Vagina (tissue), 2 donors: ENCODE measurements at places on chromosomes 4 and X. TPM values are rescaled to one million over a fixed set of nuclear protein-coding genes. Genes with fewer than 3 reads are reported as not detected.

The TMEM164 gene
- 10.8 TPM for total RNA-seq

GRCh38 chrX:32447640-32448039, 763.7 kb downstream of the DMD start:
- H3K27me3 ChIP-seq = no peaks in the 10 kb centered on the region
- no peak overlapping the region for H3K4me3 ChIP-seq
- H3K27ac ChIP-seq = no peak overlapping the region
- no peaks in the 10 kb centered on the region for H3K36me3 ChIP-seq

DNA sequence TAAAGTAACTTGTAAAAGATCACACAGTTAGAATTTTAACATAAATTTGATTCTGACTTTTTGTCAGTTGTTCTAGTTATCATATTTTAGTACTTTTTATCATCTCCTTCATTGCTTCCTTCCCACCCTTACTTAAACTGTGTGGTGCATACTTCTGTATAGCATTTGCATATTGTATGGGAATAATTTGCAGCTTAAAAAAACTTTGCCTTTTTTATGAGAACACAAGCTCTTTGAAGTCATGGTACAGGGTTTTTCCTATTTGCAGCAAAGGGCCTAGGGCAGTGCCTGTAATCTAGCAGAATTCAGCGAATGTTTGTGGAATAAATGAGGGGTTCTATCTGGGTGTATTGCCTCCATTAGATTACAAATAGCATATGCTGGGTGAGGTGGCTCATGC, 41.6 kb downstream of the SYNPO2 start:
- H3K36me3 ChIP-seq = no peaks in the 10 kb centered on the region
- no peak overlapping the region for H3K27ac ChIP-seq
- peaks cover 5% of the 10 kb centered on the region for H3K4me1 ChIP-seq
- H3K4me3 ChIP-seq = no peak overlapping the region
- no peaks in the 10 kb centered on the region for H3K27me3 ChIP-seq

DNA sequence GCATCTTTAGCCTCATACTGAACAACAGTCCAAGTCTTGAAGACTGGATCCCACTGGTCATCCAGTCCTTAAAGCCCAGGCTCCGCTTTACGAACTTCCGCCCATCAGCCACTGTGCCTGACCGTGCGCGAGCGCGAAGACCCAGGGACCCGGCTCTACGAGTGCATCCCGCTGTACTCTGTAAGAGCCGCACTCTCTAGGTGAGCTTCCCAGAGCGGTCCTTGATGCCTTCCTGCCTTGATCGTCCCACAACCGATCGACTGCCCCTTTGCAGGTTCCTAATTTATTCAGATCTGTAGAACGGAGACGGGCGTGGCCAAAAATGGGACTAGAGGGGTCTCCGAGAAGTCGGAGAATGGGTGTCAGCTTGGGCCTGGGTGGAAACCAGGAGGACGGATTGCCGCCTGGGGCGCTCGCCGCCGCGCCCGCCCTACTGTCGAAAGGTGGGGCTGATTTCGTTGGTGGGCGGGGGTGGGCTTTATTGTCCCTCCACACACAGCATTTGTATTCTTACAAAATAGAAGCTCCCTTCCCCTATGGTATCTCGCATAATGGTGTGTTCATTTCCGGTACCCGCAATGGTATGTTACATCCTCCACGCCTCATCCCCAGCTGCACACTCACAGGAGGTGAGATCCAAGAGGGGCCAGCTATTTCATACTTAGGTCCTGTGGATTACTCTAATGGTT, 42.3 kb upstream of the FAM156A start:
- no peak overlapping the region for H3K27ac ChIP-seq
- no peaks in the 10 kb centered on the region for H3K4me1 ChIP-seq
- H3K36me3 ChIP-seq = no peaks in the 10 kb centered on the region
- no peak overlapping the region for H3K4me3 ChIP-seq
- H3K27me3 ChIP-seq = no peaks in the 10 kb centered on the region
- no peak for DNase-seq

- DNase-seq = no peak
- peaks cover 5% of the 10 kb centered on the region for H3K4me1 ChIP-seq
These were observed 1.7 kb upstream of the MTNR1A start for GRCh38 chr4:186557061-186557460.

GRCh38 chr4:30094887-30095286, 625.3 kb upstream of the PCDH7 start:
- H3K27me3 ChIP-seq = no peaks in the 10 kb centered on the region
- H3K4me1 ChIP-seq = no peaks in the 10 kb centered on the region
- no peaks in the 10 kb centered on the region for H3K36me3 ChIP-seq
- H3K27ac ChIP-seq = no peak overlapping the region

DNA sequence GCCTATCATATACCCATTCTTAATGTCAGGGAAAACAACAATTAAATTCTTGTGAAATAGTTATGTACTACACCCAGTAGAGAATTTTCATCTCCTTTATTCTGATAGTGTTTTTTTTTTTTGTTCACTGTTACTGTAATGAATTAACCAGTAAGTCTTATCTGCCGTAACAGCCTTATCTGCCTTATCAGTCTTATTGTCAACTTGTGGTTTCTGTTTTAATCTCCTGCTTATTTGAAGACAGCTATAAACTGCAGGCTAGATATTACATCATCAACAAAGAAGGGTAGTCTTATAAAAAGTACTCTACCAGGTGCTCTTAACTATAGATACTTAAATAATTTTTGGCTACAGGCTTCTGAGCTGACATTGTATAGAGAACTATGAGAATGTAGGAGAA, 79.5 kb downstream of the MAGEB5 start:
- no peak overlapping the region for H3K4me3 ChIP-seq
- DNase-seq = no peak
- H3K27me3 ChIP-seq = no peaks in the 10 kb centered on the region
- H3K4me1 ChIP-seq = no peaks in the 10 kb centered on the region
- no peaks in the 10 kb centered on the region for H3K36me3 ChIP-seq

GRCh38 chrX:103398421-103398864, 22.1 kb downstream of the BEX3 start:
- no peak overlapping the region for H3K4me3 ChIP-seq
- no peak overlapping the region for H3K27ac ChIP-seq
- no peaks in the 10 kb centered on the region for H3K36me3 ChIP-seq
- DNase-seq = no peak

DNA sequence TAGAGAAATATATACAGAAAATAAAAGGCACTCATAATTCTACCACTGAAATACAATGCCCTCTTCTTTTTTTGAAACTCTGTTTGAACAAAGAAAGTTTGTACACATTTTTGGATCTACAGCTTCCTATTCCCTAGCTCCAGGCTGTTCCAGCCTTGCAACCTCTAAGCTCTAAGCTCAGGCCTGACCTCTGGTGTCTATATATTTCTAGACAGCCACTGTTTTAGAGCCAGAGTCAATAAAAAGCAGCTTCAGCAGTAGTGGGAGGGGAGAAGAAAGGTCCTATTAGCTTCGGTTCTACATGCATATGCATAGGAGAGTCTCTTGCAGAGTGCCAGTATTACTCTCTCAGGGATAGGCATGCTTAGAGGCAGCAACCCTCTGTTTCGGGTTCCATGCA, 39.7 kb downstream of the CLDN2 start:
- no peak overlapping the region for H3K4me3 ChIP-seq
- no peak overlapping the region for H3K27ac ChIP-seq
- peaks cover 14% of the 10 kb centered on the region for H3K36me3 ChIP-seq
- no peaks in the 10 kb centered on the region for H3K27me3 ChIP-seq
- no peaks in the 10 kb centered on the region for H3K4me1 ChIP-seq

The PPARGC1A gene
- 1.2 TPM for total RNA-seq

DNA sequence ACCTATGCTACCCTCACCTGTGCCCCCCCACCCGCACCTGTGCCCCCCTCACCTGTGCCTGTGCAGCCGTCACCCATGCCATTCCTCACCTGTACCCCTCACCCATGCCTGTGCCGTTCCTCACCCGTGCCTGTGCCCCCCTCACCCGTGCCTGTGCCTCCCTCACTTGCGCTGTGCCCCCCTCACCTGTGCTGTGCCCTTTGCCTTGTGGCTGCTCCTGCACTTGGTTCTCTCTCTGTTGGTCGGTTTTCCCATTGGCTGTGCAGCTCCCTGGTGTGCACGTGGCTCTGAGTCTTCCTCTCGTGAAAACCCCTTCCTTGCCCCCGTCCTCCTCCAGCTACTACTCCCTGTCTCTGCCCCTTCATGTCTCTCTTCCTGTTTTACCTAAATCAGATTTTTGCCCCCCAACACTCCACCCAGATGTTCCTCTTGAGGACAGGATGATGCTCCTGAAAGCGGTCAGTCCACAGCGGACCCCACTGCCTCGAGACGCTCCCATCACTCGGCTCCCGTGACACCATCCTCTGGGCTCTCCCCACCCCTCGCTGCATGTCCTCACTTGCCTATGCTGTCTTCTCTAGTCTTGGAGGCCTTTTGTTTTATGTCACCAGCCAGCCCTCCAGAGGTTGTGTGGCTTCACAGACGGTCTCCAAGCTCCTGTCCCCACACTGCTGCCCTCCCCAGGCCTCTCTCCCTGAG, 6.8 kb downstream of the MAEA start:
- peaks cover 26% of the 10 kb centered on the region for H3K36me3 ChIP-seq
- H3K27me3 ChIP-seq = no peaks in the 10 kb centered on the region
- no peak overlapping the region for H3K27ac ChIP-seq
- H3K4me3 ChIP-seq = no peak overlapping the region
- no peak for DNase-seq
- H3K4me1 ChIP-seq = peaks cover 55% of the 10 kb centered on the region

GRCh38 chr4:168433571-168433970, 46.7 kb downstream of the DDX60L start:
- no peaks in the 10 kb centered on the region for H3K27me3 ChIP-seq
- peaks cover 7% of the 10 kb centered on the region for H3K36me3 ChIP-seq
- DNase-seq = no peak

GRCh38 chr4:93529692-93530372, 298.7 kb upstream of the ATOH1 start:
- no peaks in the 10 kb centered on the region for H3K4me1 ChIP-seq
- no peak for DNase-seq
- H3K27ac ChIP-seq = no peak overlapping the region
- H3K4me3 ChIP-seq = no peak overlapping the region
- no peaks in the 10 kb centered on the region for H3K27me3 ChIP-seq
- H3K36me3 ChIP-seq = no peaks in the 10 kb centered on the region

- no peaks in the 10 kb centered on the region for H3K4me1 ChIP-seq
- H3K27ac ChIP-seq = peak overlapping the region; percentile 74
- DNase-seq = no peak
- H3K27me3 ChIP-seq = no peaks in the 10 kb centered on the region
- peak overlapping the region; percentile 73 for H3K4me3 ChIP-seq
- H3K36me3 ChIP-seq = peaks cover 5% of the 10 kb centered on the region
These were observed 640 bp downstream of the PHF8 start for GRCh38 chrX:54043541-54044125.

The PLRG1 gene
- 41.3 TPM for total RNA-seq

The CCSER1 gene
- 8.1 TPM for total RNA-seq

DNA sequence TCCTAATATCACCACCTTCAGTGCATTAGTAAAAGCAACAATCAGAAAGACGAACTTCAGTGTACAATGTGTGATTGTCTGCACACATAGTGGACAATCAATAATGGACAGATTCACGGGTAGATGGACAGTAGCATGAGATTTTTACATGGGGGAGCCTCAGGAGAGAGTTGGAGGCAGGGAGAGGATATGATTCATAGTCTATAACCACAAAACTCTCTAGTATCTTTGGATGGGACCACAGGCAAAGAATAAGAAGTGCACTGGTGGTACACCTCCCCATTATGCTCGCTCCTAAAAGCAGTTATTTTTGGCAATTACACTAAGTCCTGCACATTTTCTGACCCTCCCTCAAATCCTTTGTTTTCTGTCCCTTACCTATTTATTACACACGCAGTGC, 624.4 kb upstream of the ACTRT1 start:
- no peaks in the 10 kb centered on the region for H3K36me3 ChIP-seq
- no peaks in the 10 kb centered on the region for H3K4me1 ChIP-seq
- DNase-seq = no peak

- no peak for DNase-seq
- H3K36me3 ChIP-seq = no peaks in the 10 kb centered on the region
- no peaks in the 10 kb centered on the region for H3K27me3 ChIP-seq
- H3K4me3 ChIP-seq = no peak overlapping the region
These were observed 21.1 kb upstream of the SORBS2 start for GRCh38 chr4:185833055-185833598.

- H3K36me3 ChIP-seq = no peaks in the 10 kb centered on the region
- H3K27me3 ChIP-seq = no peaks in the 10 kb centered on the region
- H3K4me3 ChIP-seq = no peak overlapping the region
- H3K4me1 ChIP-seq = peaks cover 19% of the 10 kb centered on the region
- DNase-seq = no peak
These were observed 39.4 kb upstream of the IRF2 start for GRCh38 chr4:184513802-184514120.

DNA sequence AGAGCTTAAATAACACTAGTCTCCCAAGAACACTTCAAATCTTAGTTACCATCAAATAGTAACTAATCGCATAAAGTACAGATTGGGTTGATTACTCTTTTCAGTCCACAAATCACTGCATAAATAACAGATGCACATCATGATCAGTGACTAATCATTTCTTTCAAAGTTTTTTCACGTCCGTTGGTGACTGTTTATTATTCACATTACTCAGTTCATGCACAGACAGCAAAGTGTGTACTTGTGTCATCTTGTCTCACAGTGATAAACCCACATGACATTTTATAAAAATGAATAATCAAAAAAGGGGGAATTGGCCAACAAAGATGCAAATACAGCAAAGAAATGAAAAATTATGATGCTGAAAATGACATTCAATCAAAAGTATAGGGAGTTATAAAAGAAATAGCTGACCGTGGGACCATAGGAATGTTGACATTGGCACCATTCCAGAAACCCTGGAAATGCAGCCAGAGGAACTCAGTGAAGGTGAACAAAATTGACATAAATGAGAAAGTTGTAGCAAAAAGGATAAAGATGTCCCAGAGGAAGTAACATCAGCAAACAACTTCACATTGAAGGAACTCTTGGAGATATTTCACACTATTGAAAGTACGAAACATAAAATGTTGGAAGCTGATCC, 161.5 kb downstream of the SOX3 start:
- H3K4me1 ChIP-seq = no peaks in the 10 kb centered on the region
- no peak overlapping the region for H3K4me3 ChIP-seq
- no peak for DNase-seq
- H3K27ac ChIP-seq = no peak overlapping the region

DNA sequence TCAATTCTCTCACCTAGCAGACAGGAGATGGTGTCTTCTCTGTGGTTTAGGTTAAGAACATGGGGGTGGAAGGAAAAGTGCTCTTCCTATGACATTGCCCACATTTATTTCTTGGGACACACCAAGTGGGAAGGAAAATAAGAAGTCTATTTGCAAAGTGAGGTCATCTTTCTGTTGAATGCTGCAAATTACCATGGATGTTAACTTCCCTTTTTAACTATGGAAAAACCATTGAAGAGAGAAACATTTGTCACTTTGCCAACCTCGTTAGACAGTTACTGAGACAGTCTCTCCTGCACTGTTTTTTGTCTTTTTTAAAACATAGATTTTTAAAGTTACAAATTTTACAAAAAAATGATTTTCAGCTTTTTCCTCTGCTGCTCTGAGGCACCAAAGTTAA, 72.8 kb upstream of the BEND4 start:
- no peak overlapping the region for H3K4me3 ChIP-seq
- no peaks in the 10 kb centered on the region for H3K4me1 ChIP-seq
- DNase-seq = no peak
- no peak overlapping the region for H3K27ac ChIP-seq
- H3K27me3 ChIP-seq = no peaks in the 10 kb centered on the region

GRCh38 chrX:11789809-11790208, 31.8 kb downstream of the MSL3 start:
- no peaks in the 10 kb centered on the region for H3K4me1 ChIP-seq
- H3K36me3 ChIP-seq = no peaks in the 10 kb centered on the region
- H3K27ac ChIP-seq = no peak overlapping the region
- H3K27me3 ChIP-seq = no peaks in the 10 kb centered on the region
